ENCODE measurements at places on chromosomes 1 and 21.

GRCh38 chr1:238982736-238983135 is 403.6 kb upstream of the CHRM3 start:
- no peak for DNase-seq

- no peak for DNase-seq
Measured at GRCh38 chr1:231867607-231868006, 241.0 kb downstream of the DISC1 start.

DNA sequence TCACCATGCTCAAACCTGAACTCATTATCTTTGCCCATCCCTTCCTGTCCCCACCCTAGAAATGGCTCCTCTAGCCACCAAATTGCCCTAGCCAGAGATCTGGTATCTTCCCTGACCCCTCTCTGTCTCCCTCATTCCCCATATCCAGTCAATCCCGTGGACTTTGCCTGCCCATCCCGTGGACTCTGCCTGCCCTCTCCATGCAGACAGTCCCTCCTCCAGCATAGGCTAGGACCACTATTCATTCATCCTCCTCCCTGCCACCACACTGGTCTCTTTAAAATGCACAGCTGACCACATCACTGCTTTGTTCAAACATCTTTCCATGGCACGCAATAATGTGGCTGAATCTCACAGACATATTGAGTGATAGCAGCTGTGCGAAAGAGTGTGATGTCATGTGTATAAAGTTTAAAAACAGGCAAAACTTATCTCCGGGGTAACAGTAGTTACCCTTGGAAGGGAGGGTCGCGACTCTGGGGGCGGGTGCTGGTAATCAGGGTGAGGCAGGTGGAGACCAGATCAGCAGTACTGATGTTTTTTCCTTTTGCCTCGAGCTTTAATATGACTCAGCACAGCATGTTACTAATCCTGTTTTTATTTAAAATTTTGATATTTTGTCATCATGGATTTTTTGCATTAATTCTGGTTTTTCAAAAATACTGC is 4.8 kb upstream of the SLC2A1 start:
- no peak for DNase-seq

DNA sequence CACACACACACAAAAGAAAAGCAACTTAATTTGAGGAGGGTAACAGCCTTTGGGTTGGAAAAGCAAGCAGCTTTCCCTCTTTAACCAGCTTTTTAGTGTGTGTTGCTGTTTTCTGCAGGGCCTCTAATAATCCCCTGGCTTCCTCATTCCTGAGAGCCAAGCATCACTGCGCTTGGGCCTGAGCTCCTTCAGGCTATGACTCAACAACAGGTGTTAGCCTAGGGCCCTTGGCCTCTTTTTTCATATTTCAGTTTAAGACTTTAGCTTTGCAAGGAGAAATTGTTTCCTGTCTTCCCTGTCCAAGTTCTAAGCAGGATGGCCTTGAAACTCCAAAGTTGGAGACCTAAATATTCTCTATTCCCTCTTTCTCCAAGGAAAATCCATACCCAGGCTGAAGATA is 26.2 kb upstream of the SNX27 start:
- peak; percentile 12 for DNase-seq

DNA sequence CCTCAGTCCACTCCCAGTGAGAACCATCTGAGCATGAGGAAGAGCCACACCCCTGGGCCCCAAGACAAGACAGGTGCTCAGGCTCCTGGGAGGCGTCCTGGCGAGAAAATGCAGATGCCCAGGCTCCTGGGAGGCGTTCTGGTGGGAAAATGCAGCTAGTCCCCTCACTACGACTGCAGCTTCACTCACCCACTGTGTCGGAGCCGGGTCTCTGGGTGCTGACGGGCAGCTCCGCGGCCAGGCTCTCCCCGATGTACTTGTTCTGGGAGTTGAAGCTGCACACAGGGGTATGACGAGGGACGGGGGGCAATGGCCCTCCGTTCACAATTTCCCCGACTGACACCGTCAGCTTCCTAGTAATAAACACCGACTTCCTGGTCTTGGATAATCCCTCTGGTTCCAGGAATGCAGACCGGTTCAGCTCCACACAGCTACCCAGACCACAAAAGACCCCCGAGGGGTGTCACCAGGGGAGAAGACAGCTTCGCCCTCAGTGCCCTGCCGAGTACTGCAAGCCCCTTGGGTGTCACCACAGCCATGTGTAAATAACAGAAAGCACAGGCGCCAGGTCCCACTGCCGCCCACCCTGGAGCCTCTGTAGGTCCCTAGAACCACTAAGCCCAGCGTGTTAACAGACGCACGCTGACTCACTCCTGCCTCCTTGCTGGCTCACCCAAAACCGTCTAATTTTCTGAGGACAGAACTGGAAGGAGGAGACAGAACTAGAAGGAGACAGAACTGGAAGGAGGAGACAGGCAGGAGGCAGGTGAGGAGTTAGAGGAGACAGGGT is 19.5 kb downstream of the MCM3AP start:
- no peak for DNase-seq

- DNase-seq, result no peak
Measured at GRCh38 chr1:247748041-247748440, at the start of gene OR14A2. TSS of gene OR14A2 (minus strand) at chr1:247748141.

DNA sequence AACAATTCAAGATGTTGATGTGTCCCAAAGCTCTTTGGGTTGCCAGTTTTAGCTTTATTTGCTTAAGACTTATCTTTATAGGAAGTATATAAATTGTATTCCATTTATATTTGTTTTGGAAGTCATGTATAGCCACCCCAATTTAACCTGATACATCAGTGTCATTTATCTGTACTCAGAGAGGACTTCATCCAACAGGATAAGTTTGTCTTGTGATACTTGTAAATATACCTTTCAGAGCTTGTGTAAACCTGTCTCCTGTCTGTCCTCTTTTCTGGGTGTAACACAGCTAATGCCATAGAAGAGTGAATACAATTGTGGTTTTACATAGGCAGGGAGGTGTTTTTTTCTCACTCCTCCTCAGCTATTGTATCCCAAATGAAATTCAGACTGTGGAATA is 10.4 kb downstream of the PTGFR start:
- DNase-seq, result no peak

GRCh38 chr1:67280696-67281095 is 27.0 kb upstream of the IL12RB2 start:
- DNase-seq, result no peak

DNA sequence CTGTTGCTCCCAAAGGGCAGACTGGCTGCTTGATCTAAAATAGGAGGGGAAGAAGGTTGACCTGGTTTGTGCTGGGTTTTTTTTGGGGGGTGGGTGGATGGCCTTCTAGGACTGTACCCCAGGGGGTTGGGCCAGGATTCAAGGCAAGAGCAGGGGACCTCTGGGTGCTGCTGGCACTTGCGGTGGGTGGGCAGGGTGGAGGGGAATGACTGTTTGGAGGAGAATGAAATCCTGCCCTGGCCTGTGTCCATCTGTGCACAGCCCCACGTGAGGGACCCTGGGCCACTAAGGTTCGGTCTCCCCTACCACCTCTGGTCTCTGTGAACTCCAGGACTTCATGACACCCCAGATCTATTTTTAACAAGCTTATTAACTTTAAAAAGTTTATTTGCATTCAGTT is 414.2 kb downstream of the PTPRU start:
- no peak for DNase-seq

GRCh38 chr1:67646145-67647035 is 38.6 kb upstream of the GADD45A start:
- no peak for DNase-seq

- DNase-seq, result no peak
Measured at GRCh38 chr21:41254090-41254700, 62.4 kb upstream of the FAM3B start.

GRCh38 chr1:165753934-165754333 is 14.7 kb downstream of the TMCO1 start:
- DNase-seq, result no peak

GRCh38 chr1:245481261-245481660 is 326.5 kb downstream of the KIF26B start:
- no peak for DNase-seq

DNA sequence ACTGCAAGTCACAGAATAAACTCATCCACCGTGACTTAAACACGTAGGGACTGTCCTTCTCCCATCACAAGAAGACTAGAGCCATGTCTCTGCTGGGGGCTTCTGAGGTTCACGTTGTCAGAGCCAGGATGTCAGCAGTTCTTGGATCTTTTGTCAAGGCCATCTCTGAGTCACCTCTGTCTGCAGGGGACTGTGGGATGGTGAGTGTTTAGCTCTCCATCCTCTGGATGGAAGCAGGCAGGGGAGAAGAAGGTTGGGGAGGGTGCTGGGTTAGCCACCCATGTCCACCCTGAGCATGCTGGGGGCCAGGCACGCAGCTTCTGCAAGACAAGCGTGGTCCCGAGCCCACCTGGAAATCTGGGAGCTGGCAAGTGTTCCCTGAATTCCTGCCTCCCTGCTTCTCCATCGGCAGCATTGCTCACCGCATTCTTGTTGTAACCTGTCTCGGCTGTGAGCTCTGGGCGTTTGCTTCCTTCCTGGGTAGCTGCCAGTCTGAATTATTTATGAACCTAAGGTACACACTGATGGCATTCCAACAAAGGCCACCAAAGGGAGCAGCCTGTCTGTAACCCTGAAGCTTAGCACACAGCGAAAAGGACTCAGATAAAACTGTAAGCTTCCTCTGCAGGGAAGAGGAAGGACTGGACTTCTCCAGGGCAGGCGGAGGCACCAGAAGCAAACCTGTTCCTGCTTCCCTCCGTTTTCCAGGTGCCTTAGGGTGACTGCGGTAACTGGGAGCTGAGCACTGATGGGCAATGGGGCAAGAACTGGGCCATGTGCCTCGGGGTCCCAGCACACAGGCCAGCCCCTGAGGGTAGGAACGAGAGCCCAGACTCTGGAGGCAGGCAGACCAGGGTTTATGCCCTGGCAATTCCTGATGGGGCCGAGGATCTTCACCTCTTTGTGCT is 88.6 kb downstream of the RIPK4 start:
- DNase-seq, result no peak

- DNase-seq, result no peak
Measured at GRCh38 chr1:235404190-235404589, 37.0 kb downstream of the TBCE start.

- DNase-seq, result no peak
Measured at GRCh38 chr1:241927321-241927720, 30.2 kb upstream of the BECN2 start.

DNA sequence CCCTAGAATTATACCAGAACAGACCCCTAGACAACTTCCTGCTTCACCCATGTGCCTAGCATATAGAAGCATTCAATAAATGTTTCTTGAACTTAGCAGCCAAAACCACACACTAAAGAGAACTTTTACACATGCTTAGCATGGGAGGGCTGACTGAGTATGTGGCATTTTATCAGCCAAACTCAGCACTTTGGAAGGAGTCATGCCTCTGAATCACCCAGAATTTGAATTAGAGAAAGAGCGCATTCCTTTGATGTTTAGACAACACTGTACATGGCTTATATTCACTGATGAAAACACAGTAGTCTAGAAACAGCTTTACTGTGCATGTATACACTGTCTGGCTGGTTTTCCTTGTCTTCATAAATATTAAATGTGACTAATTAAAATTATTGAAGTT is 26.1 kb downstream of the SPAG17 start:
- peak; percentile 90 for DNase-seq

DNA sequence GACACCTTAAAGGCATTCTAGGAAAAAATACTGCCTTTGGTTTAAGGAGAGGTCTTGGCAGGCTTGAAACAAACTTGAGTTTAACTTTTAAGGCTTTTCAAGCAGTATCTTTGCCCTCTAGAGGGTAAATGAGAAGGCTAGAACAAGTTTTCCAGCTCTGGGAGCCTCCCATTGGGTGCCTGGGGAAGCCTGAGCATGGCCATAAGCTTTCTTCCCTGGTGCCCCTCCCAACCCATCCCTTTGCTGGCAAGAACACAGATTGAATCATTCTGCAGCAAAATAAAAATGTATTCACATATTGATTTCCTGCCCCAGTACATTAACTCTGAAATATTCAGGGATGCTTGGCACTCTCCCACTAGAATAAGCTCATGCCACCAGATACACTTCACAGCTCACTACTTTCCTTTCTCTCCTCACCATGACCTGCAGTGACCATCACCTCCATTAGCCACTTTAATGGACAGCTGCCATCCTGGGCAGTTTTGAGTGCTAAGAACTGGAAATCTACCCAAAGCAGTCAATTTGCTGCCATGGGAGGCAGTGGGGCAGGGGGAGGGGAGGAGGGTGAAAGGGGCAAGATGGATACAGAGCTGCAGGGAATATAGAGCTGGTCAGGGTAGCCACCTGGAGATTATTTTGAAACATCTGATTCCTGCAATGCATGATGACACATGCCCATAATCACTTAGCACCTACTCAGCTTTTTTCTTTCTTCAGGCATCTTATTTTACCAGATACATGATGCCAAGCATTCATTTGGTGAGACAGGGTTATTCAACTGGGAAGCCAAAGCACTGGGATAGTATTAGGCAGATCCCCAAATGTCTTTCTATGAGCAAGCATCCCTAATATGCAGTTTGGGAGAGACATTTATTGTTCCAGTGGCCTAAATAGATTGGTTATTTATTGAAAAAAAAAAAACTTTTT is 140.6 kb downstream of the SYT2 start:
- DNase-seq, result no peak

GRCh38 chr1:43449708-43450069 is 4.0 kb downstream of the HYI start:
- no peak for DNase-seq

- DNase-seq, result no peak
Measured at GRCh38 chr1:81937791-81938450, 137.2 kb downstream of the ADGRL2 start.

- DNase-seq, result no peak
Measured at GRCh38 chr21:41673596-41674335, 93.1 kb downstream of the RIPK4 start.

GRCh38 chr1:155529109-155529508 is 33.5 kb downstream of the ASH1L start:
- no peak for DNase-seq

GRCh38 chr1:16168622-16169360 is 12.9 kb upstream of the EPHA2 start:
- no peak for DNase-seq

DNA sequence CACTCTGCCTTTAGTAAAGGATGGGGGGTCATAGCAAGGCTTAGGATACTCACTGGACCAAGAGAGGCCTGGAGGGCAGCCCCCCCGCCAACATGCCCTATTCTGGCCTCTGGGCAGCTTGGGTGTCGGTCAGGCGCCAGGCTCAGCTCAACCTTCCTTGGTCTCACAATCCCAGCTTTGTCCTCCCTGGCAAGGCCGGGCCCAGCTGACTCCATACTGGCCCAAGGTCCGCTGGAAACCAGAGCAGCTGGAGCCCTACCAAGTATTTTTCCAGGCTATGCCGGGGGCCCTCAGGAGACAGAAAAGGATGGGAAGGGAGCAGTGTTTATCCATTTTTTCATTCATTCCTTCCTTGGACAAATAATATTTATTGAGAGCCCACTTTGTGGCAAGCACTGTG is 6.2 kb downstream of the FBXO2 start:
- no peak for DNase-seq

DNA sequence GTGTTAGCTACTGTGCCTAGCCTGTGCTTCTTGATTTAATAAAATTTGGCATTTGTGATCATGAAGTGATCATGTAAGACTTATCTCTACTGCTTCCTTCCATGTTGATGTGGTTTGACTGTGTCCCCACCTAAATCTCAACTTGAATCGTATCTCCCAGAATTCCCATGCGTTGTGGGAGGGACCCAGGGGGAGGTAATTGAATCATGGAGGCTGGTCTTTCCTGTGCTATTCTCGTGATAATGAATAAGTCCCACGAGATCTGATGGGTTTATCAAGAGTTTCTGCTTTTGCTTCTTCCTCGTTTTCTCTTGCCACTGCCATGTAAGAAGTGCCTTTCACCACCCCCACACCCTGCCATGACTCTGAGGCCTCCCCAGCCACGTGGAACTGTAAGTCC is at the start of gene OVAAL:
TSS of gene OVAAL (plus strand) at position 301 of the 400 bp plus-strand sequence.
- no peak for DNase-seq

GRCh38 chr1:172448995-172449584 is 5.2 kb upstream of the PIGC start:
- DNase-seq, result no peak

GRCh38 chr1:29539971-29540370 is 303.6 kb downstream of the PTPRU start:
- DNase-seq, result no peak

Data from fibroblast of skin of left quadriceps (primary cell).